ENCODE measurements at places on chromosomes 11 and 22.

GRCh38 chr11:122711362-122711761, 55.8 kb downstream of the UBASH3B start:
- DNase-seq, result no peak

GRCh38 chr11:11263238-11264005, 89.6 kb downstream of the CSNK2A3 start:
- DNase-seq, result no peak

- DNase-seq, result no peak
These were observed 30.9 kb downstream of the OR4D9 start for GRCh38 chr11:59542142-59542810.

GRCh38 chr11:123718469-123718868, 23.0 kb downstream of the ZNF202 start:
- no peak for DNase-seq

DNA sequence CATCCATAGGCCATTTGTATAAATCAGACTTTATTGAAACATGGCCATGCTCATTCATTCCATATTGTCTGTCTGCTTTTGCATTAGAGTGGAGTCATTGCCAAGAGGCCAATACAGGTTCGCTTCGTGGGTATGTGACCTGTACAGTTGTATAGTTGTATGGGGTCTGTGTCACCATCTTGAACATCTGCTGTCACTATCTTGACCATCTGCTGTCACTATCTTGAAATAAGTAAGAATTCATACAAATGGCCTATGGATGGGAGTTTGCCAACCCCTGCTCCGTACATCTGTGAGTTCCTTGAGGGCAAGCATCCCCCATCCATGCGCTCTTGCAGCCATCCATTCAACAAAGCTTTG, 44.4 kb upstream of the ANO1 start:
- DNase-seq, result no peak

DNA sequence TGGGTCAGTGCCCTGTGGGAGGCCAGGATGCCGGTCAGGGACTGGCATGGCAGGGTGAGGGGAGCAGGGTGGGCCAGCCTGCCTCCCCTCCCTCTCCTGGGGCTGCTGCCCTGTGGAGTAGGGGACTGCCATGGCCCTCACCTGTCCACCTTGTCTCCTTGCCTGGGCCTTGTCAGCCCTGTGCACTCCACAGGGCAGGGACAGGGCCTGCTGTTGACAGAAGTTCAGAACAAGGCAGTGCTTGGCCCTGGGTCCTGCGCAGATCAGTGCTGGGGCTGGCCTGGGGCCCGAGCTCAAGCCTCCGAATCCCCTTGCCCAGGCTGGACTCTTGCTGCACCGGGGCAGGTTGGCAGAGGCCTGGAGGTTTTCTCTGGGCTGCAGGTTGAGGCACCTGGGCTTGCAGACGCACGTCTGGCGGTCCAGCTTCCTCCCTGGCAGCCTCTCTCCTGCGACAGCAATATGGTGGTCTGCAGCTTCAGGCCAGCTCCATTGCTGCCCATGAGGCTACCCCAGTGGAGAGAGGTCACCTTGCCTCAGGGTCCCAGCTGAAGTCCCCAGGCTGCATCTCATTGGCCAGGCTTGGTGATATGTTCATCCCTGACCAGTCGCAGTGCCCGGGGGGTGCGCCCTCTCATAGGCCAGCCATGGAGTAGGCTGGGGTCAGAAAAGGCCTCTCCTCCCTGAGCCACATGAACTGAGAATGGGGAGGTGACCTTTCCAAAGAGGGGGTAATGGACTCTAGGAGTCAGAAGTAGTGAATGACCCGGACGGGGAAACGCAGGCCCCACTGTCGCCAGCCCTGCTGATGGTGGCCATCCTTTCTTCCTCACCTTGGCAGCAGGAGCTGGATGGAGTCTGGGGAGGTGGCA, 21.5 kb upstream of the CHKA start:
- no peak for DNase-seq

DNA sequence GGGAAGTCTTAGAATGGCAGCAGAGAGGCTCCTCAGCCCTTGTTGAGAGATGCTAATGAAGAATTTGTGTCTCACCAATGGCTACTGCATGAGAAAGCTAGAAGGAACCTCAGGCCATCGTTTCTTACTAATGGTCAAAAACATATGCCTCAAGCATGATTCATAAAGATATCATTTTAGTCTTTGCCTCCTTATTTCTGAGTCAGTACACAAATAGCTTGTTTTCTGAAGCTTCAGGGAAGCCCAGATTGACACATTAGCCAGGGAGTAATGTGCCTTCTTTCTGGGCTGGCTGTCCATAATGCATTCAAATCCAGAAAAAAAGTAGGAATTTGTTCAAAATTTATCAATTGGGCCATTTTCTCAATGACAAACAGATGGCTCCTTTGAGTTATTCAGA, 169.4 kb upstream of the ZBED5 start:
- no peak for DNase-seq

- no peak for DNase-seq
These were observed 8.5 kb downstream of the ST14 start for GRCh38 chr11:130168105-130168504.

DNA sequence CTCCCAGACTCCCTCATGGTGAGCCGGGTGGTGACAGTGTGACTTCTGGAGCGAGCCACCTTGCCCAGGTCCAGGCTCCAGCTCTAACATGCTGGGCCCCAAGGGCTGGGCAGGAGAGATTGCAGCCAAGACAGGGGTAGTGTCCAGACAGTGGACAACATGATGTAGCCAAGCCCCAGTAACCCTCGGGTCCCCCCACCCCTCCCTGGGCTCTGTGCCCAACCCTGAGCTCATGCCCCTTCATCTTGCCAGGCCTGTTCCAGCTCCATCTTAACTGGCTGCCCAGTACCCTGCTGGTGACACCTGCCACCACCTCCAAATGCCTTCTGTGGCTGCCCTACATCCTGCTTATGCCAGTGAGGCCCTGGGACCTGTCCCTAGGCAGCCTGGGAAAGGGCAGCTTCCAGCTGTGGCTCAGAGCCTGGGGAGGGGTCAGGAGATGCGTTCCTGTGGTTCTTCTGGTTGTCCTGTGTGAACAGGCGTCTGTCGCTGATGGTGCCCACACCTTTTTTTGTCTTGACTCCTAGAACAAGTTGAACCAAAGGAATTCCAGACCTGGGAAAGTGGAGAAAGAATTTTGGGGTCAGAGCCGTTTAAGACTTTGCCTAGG, 12.5 kb upstream of the SYT12 start:
- DNase-seq, result no peak

GRCh38 chr11:58958500-58958899, 19.2 kb downstream of the GLYATL1 start:
- no peak for DNase-seq

- no peak for DNase-seq
These were observed 115.5 kb downstream of the UVRAG start for GRCh38 chr11:75930534-75930933.

DNA sequence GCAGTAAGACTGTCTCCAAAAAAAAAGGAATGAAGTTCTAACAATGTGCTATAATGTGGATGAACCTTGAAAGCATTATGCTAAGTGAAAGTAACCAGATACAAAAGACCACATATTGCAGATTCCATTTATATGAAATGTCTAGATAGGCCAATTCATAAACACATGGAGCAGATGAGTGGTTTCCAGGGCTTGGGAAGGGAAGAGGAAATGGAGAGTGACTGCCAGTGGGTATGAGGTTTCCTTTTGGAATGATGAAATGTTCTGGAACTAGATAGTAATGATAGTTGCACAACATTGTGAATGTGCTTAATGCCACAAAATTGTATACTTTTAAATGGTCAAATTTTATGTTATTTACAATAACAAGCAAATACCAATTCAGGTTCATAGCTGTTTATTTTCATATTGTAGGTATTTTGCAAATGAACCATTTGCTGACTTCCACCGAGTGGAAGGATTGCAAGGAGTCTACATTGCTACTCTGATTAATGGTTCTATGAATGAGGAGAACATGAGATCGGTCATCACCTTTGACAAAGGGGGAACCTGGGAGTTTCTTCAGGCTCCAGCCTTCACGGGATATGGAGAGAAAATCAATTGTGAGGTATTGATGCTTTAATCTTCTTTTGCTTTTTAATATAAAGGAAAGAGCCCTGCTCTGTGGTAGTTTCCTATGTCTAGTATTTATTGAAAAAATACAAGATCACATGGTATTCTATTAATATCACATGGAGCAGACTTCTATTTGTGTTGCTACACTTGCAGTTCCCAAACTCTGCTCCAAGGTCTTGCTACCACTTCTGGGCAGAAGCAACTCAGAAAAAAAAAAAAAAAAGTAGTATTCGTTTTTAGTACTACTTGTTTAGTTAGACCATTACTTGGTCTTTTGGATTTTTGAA, 67.7 kb upstream of the SORL1-AS1 start:
- DNase-seq, result no peak

GRCh38 chr11:118615976-118616371, 8.6 kb downstream of the PHLDB1 start:
- DNase-seq, result no peak

- DNase-seq, result no peak
These were observed 1.8 kb downstream of the BSCL2 start for GRCh38 chr11:62705413-62705812.

DNA sequence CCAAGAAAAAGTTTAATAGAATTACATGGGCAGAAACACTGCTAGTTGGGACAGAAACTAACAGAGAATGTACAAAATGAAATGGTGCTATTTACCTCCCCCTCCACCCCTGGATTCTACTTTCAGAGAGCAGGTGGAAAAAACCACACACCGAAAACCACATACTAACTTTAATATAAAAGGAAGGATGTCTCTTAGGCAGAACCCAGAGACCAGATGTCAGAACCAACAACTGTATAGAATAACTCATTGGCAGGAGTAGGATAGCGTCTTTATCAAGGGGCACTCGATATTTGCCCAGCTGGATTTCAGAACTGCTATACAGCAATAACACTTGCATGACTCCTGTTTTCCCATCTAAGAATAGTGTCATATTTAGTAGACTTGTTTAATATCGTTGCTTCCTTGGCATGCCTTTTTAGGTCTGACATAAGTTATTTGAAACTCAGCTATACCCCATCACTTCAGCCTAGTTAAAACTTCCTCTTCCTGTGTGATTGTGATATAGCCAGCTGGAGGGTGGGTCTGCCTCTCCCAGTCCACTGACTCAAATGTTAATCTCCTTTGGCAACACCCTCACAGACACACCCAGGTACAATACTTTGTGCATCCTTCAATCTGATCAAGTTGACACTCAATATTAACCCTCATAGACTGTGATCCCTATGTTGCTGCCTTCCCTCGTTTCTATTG, 1.2 kb downstream of the SLC22A25 start:
- no peak for DNase-seq

DNA sequence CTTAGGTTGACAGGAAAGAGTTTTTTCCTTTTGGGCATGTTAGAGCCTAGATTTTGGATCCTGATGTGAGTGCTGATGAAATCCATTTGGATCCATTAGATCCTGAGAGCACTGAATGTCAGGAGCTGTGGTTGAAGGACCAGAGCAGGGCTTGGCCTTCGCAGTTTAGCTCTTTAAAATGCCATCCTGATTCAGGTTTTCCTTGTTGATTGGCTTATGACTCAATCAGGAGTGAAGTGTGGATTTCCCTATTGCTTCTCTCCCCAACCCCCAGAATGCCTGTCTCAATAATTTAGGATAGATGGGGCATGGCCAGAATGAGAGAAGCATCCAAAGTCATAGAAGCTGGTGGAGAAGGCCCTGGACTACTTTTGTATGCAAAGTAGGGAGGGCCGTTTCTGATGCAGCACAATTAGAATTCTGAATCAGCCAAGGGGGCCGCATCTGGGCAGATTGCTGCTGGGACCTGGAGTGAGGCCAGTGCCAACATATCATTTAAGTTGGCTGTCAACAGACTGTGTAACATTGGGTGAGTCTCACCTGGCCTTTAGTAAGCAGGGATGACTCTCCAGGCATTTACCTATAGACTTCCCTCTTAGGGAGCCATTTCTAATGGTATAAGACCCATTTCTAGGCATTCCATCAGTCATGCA, 80.5 kb downstream of the TEAD1 start:
- no peak for DNase-seq

DNA sequence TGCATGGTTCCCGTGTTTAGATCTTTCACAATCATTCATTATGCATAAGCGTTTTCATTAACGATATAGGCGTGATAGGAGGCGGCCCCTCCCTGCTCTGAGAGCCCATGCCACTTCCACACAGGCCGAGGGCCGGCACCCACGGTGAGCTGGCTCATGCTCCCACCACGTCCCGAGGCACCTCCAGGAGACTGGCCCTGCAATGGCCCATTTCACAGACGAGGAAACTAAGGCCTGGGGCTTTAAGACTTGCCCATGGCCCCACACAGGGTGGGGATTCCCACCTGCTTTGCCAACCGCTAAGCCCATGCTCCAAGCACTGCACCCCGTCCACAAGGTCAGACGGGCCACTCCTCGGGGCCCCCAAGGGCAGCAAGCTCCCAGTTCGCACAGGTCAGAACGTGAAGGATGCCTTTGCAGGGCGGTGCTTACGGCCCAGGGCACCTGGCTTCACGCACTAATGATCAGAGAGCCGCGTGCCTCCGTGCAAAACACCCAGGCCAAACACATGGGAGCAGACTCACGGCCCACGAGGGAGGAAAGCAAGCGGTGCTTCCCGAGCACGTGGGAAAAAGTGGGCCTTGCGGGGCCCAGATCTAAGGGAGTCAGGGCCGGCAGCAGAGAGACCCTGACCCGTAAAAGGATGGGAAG, 8.3 kb downstream of the OSBPL5 start:
- no peak for DNase-seq

DNA sequence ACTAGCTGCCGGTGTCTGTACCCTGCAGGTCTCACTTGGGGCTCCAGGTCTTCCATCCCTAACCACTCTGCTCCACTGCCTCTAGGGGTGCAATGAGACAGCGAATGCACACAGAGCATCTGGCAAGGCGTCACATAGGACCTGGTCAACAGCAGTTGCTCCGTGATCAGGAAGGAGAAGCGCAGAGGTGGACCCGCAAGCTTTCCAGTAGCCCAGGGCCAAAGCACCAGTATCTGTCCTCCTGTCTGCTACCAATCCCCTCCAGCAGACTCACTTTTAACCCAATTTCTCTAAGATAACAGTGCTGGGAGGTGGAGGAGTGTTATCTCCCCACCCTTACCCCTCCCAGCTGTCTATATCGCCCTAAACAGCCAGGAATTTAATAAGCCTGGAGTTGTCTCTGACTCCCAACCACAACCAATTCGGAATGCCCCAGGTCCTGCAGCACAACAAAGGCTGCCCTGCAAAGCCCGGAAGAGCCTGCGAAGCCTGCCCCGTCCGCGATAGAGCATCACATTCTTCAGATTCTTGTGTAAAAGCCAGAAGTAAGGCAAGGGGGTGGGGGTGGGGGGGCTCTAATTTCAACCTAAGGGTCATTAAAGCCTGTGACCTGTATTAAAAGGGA, 19.3 kb downstream of the MYH9 start:
- DNase-seq, result no peak

- DNase-seq, result no peak
These were observed 164.6 kb downstream of the FEZ1 start for GRCh38 chr11:125331357-125332035.
